ENCODE measurements at places on chromosomes 11 and 22. TPM values are rescaled to one million over a fixed set of nuclear protein-coding genes. Genes with fewer than 3 reads are reported as not detected.

E2F8 gene
- total RNA-seq, result 0.33 TPM

STIM1 gene
- 37.1 TPM for total RNA-seq

SCARF2 gene
- total RNA-seq, result 5.7 TPM

CATSPERZ gene
- 0.11 TPM for total RNA-seq

OR51B6 gene
- not detected for total RNA-seq

VSIG10L2 gene
- 0.09 TPM for total RNA-seq

RBFOX2 gene
- 85.9 TPM for total RNA-seq

ZNF280B gene
- total RNA-seq, result 0.54 TPM

RGL4 gene
- total RNA-seq, result not detected

ENTHD1 gene
- total RNA-seq, result not detected

OR6T1 gene
- total RNA-seq, result not detected

PGR gene
- total RNA-seq, result under 0.01 TPM

GAB2 gene
- total RNA-seq, result 20.9 TPM

EML3 gene
- 25.7 TPM for total RNA-seq

NLRP14 gene
- total RNA-seq, result not detected
